HT-29 (cell line): ENCODE measurements at places on chromosomes 12 and 14. TPM values are rescaled to one million over a fixed set of nuclear protein-coding genes. Genes with fewer than 3 reads are reported as not detected.

DNA sequence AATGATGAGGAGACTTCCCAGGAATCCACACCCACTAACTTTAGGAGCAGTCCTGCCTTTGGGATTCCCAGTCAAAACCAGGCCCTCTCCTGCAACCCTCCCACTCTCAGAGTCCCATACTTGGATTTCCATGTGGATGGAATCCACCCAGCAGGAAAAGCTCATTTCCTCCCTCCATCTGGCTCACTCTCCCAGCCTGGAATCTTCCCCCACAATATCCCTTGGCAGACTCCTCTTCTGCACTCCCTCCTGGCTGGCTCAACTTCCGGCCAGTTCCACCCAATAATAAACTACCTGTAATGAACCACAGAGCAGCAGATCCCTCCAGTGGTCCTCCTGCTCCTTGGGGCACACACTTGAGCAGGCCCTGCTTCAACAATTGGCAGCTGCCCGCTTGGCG, 102.8 kb upstream of the EGLN3 start:
- DNase-seq, result peak; percentile 34

DNA sequence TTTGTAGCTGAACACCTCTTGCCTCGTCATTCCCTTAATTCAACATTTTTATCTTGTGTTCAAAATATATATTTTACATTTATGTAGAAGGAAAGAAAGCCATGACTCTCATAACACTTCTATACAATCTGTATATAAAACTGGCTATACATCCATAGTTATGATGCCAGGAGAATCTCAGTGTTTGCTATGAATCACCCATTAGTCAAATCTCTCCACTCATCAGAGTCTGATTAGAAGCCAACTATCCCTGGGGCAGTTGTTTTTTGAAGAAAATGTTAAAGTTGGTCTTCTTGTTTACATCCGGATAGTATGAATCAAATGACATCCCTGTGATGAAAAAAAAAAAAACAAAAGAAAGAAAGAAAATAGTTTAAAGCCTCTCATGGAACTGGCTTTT, 503.9 kb downstream of the NELL2 start:
- no peak for DNase-seq

- DNase-seq, result peak; percentile 80
These were observed 12.1 kb upstream of the LTA4H start for GRCh38 chr12:96047229-96048211.

GRCh38 chr14:69919815-69920214, 40.6 kb downstream of the SMOC1 start:
- no peak for DNase-seq

- no peak for DNase-seq
These were observed 273.5 kb upstream of the SOX5 start for GRCh38 chr12:24222968-24223367.

DNA sequence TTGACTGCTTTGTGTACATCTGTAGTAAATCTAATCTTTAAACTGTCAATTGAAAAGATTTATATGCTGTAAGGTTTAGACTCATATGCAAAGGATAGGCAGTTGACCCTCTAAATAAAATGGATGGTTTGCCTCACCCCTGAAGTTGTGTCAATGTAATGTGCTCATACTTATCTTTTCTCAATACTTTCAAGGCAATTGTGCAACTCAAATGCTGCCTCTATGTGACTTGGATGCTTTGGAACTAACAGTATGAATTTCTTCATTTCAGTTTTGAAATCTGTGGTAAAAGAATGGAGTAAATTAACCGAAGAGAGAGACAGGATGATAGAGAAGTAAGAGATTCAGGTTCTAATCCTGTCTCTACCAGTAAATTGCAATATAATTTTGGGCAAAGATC, 9.7 kb downstream of the PDE6H start:
- no peak for DNase-seq

- DNase-seq, result no peak
These were observed 410.8 kb downstream of the NAV3 start for GRCh38 chr12:78241446-78241845.

DNA sequence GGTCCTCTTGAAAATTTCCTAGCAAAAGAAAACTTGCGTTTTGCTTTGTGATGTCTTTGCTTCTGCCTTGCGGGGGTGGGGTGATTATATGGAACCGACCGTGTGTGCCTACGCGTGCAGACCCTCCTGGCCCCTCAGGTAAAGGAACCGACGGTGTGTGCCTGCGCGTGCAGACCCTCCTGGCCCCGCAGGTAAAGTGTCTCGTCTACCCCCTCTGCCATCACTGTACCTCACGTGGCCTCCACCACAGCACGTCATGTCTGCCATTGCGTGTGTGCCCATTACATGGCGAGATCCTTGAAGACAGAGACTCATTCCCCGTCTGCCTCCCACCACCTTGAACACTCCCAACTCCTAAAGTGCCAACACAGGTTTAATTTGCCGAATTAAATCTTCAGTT, 3.6 kb downstream of the GOLGA3 start:
- no peak for DNase-seq

DNA sequence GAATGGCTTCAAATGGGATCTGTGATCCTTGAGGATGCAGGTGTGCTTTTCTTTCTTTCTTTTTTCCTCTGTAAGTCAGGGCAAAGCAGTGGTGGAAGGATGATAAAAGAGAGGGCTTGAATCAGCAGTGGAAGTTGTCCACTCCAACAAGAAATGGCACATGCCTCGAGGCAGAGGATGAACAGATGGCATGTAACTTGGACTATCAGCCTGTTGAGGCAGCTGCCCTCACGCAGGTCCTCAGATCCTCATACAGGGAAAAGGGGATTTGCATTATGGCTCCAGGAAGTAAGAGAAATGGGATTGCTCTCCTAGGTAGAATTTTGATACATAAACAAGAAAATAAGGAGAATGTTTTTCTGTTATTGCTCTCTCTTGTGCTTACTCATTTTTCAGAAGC, 368.0 kb downstream of the FUT8 start:
- DNase-seq, result no peak

DNA sequence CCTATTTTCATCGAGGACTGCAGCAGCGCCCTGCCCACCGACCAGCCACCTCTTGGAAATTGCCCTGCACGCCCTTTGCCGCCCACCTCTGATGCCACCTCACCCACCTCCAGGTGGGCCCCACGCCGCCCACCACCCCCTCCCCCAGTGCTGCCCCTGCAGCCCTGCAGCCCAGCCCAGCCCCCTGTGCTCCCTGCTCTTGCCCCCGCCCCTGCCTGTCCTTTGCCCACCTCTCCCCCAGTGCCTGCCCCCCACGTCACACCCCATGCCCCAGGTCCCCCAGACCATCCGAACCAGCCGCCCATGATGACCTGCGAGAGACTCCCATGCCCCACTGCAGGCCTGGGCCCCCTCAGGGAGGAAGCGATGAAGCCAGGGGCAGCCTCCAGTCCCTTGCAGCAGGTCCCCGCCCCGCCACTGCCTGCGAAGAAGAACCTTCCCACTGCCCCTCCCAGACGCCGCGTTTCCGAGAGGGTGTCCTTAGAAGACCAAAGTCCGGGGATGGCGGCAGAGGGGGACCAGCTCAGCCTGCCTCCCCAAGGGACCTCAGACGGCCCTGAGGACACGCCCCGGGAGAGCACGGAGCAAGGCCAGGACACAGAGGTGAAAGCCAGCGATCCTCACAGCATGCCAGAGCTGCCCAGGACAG, 96.5 kb downstream of the LGMN start:
- no peak for DNase-seq

DNA sequence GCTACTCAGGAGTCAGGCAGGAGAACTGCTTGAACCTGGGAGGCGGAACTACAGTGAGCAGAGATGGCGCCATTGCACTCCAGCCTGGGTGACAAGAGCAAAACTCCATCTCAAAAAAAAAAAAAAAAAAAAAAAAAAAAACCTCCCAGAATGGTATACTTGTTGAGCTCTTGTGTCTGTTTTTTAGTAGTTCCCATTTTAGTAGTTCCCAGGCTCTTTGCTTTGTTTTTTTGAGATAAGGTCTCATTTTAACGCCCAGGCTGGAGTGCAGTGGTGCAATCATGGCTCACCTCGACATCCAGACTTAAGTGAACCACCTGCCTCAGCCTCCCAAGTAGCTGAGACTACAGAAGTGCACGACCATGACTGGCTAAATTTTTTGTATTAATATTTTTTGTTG, 13.4 kb downstream of the ATXN2 start:
- no peak for DNase-seq

- DNase-seq, result peak; percentile 44
These were observed 251.2 kb downstream of the ACSS3 start for GRCh38 chr12:81329085-81329484.

DNA sequence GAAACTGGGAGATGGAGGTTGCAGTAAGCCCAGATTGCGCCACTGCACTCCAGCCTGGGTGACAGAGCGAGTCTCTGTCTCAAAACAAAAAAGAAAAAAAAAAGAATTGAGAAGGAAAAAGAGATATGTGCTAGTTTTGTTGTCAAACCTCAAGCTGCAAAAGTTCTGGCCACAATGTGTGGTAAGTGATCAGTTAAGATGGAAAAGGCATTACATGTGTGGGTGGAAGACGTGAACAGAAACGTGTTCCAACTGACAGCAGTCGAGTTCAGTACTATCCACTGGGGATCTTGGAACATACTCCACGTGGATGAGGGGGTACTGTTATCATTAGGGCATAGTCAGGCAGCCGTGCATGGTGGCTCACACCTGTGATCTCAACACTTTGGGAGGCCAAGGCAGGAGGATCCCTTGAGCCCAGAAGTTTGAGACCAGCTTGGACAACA, 17.3 kb downstream of the GPR68 start:
- no peak for DNase-seq

- no peak for DNase-seq
These were observed 361.2 kb downstream of the CCER1 start for GRCh38 chr12:90593596-90594295.

GRCh38 chr12:51870504-51870903, 17.4 kb upstream of the ANKRD33 start:
- DNase-seq, result no peak

- no peak for DNase-seq
These were observed 12.2 kb upstream of the SLC7A8 start for GRCh38 chr14:23195552-23196101.

- DNase-seq, result no peak
These were observed 140.5 kb downstream of the ADGRD1 start for GRCh38 chr12:131093971-131094830.

GRCh38 chr12:11797317-11797913, 147.9 kb downstream of the ETV6 start:
- DNase-seq, result peak; percentile 69

Gene IRAK3
- not detected in 2 replicates for total RNA-seq

Gene CACNB3
- total RNA-seq, result 19.8 and 22.4 TPM in 2 replicates

Gene DCP1B
- 2.3 and 2.6 TPM in 2 replicates for total RNA-seq

Gene DEPDC4
- 0.23 and 1.1 TPM in 2 replicates for total RNA-seq

Gene RPS6KL1
- total RNA-seq, result 9.4 and 17.4 TPM in 2 replicates
